KG1 (cell line): ENCODE measurements at places on chromosomes 16 and 17.

GRCh38 chr17:78723001-78723796 lies 58.9 kb downstream of the CYTH1 start:
- no peak for DNase-seq

DNA sequence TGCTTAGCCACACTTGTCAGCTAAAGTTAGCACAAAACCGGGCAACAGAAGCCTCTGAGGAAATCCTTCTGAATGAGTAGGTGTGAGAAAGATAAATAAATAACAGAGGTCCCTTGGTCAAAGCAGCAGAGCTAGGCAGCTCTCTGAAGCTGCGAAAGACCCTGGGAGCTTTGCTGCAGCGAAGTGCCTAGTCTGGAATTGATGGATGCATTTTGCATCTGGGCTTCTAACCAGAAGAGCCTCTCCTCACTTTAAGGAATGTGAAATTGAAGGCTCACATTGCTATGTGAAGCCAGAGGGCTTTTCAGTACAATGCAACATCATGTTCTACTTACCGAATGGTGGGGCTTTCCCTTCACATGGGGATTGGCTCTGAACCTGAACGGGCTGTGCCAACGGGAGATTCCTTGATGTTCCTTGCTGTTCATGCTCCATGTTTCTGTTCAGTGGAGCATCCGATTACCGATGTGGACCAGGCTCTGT lies 274.6 kb downstream of the HS3ST3B1 start:
- DNase-seq = no peak

DNA sequence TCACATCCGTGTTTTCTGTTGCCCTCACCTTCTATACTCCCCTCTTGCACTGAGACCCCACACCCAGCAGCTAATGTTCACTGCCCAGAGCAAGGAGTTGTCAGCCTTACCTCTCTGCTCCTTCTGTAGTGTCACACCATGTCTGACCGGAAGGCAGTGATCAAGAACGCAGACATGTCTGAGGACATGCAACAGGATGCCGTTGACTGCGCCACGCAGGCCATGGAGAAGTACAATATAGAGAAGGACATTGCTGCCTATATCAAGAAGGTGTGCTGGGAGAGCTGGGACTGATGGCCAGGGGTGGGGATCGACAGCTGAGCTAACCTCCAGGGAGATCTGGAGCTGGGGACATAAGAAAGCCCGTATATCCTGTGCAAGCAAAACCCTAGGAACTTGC lies 3.7 kb downstream of the DYNLL2 start:
- DNase-seq = no peak

- DNase-seq = no peak
These were observed 35.9 kb upstream of the CHMP6 start for GRCh38 chr17:80955671-80956280.

- DNase-seq = no peak
These were observed 117.4 kb downstream of the HIC1 start for GRCh38 chr17:2172077-2172851.

DNA sequence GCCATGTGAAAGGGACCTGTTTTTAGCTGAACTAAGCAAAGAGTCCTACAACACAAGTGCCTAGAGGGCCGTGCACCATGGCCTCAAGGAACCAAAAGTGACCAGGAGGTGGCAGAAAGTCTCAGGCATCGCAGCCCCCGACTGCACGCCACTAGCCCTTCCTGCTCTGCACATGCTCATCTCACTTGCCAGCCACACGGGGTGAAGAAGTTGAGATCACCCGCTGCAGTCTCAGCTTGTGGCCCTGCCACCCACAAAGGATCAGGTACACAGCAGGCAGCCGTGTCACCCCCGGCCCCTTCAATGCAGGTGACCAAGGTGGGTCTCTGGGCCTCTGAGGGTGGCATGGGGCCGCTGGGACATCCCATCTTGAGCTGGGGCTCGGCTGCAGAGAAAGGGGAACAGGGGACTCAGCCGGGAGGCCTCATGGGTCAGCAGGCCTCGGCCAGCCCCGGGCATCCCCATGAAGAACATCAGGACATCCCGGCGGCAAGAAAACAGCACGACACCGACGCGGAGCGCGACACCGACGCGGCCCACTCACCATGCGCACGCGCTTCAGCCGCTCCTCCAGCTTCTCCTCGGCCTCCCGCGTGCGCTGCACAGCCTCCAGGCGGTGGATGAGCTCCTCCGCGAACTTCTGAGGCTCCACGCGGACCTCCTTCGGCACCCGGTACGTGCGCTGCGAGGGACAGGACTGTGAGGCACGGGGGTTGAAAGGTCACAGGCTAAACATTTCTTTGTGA lies 21.0 kb downstream of the PDIA2 start:
- no peak for DNase-seq

GRCh38 chr17:63646488-63646806 lies 24.2 kb downstream of the MAP3K3 start:
- no peak for DNase-seq

DNA sequence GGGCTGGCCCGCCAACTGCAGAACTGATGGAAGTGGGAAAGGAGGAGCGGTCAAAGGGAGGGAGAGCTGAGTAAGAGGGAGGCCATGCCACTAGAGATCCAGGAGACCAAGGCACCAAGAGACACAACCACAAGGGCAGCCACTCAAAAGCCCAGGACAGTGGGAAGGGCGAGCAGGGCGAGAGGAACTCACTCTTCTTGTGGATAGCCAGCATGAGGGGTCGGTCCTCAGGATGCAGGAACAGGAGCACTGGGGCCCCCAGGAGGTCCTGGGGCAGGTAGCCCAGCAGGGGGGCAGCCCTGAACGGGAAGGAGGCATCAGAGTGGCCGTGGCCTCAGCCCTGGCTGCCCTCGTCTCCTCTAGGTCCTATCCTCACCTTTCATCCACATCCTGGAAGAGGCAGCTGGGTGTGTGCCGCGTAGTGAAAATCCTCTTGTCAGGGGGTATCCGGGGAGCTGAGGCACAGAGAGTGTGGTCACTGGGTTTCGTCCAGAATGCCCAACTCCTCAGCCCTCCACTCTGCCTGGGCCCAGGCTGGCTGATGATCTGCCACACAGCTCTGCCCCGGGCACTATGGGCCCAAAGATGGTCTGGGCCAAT lies 4.3 kb downstream of the PER1 start:
- DNase-seq = no peak

DNA sequence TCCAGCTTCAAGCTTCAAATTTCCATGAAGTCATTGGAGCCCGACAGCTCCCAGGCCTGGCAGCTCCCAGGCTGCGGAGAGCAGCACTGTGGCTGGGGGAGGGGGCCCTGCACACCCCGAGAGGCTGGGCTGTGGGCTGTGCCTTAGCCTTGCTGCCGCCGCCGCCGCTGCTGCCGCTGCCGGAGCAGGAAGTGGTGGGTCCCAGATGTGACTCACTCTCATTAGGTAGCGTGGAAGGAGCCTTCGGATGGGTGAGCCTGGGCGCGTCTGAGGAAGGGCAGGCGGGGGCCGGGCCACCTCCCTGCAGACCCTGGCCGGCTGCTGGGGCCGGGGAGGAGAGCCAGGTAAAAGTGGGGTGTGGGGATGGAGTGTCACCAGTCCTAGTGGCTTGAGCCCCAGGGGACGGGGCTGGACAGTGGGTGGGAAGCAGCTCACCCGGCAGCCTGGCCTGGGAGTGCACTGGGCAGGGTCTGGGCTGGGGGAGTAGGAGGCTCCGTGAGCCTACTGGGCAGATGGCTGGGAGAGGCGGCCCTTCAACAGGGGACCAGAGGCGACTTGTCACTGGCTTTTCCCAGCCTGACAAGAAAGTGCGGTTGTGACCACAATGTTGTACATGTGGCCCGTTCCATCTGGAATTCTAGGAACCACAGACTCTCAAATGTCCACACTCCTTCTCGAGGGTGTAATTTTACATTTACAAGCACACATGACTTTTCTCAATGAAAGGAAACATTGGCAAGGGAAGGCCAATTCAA lies at the start of gene ADCY7:
Gene ADCY7 (plus strand): TSS at position 215 of the 755 bp plus-strand sequence. CDS start 21,629 bp downstream, outside the sequence.
- peak; percentile 74 for DNase-seq

DNA sequence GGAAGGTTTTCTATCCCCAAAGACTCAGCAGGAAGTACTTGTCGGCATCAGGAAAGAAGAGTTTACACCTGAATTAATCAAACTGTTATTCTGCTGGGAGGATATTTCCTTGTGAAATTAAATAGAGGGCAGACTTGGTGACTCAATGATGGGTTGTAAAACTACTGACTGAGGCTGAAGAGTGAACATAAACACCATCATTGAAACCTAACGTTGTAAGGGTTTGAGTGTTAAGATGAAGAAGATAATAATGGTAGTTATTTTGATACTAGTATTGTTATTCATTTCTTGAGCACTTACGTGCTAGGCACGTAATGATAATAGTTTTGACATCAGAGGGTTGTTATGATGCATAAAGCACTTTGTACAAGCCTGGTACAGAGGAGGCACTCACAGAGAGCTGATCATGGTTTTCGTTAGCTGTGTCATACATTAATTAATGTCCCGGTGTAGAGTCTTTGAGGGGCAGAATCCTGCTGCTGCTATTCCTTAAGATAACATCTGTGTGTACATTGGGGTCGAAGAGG lies 64.2 kb upstream of the CACNG3 start:
- DNase-seq = no peak

DNA sequence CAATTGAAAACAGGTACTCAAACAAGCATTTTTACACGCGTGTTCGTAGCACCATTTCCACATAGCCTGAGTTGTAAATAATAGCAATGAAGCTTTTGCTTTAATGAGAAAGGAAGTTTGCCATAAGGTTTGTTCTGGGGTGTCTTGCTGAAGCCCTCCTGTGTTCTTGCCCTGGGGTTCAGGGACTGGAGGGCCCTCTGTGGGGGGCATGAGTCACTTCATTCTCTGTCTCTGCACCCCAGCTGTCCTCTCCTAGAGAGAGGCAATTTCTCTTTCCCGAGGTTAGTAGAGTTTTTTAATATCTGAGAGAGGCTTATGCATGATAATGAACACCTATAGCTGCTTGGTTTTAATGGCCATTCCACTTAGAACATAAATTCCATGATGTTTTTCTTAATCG lies 9.6 kb downstream of the AFMID start:
- DNase-seq = no peak

DNA sequence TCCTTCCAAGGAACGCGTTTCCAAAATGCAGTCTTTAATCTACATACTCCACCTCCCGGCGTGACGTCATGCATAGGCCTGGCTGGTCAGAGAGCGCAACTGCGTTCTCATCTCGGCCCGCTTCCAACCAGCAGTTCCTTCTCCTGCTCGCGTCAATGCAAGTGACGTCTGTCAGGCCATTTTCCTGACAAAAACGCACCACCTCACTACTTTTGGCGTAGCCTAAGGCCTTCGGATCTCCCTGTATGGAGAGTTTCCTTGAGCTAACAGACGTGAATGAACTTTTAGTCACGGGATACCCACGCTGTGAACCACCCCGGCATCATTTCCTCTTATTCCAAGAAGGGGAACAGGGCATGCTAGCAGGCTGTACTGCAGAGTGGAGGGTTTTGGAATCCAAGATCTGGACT lies 25.0 kb downstream of the TEX14 start:
- DNase-seq = no peak

GRCh38 chr16:9527976-9528375 lies 436.5 kb downstream of the HAPSTR1 start:
- DNase-seq = no peak
